ENCODE measurements at places on chromosomes 5 and 9. TPM values are rescaled to one million over a fixed set of nuclear protein-coding genes. Genes with fewer than 3 reads are reported as not detected.

GRCh38 chr5:95113489-95113888 is 171.4 kb downstream of the MCTP1 start:
- DNase-seq: peak; percentile 21
- H3K27ac ChIP-seq: no peak overlapping the region
- peaks cover 2% of the 10 kb centered on the region for H3K4me1 ChIP-seq
- no peak overlapping the region for H3K4me3 ChIP-seq
- no peaks in the 10 kb centered on the region for H3K36me3 ChIP-seq

GRCh38 chr9:68577774-68578591 is 37.3 kb upstream of the TMEM252 start:
- H3K27me3 ChIP-seq: no peaks in the 10 kb centered on the region
- H3K4me1 ChIP-seq: no peaks in the 10 kb centered on the region
- no peaks in the 10 kb centered on the region for H3K36me3 ChIP-seq
- no peak overlapping the region for H3K4me3 ChIP-seq
- H3K27ac ChIP-seq: no peak overlapping the region

DNA sequence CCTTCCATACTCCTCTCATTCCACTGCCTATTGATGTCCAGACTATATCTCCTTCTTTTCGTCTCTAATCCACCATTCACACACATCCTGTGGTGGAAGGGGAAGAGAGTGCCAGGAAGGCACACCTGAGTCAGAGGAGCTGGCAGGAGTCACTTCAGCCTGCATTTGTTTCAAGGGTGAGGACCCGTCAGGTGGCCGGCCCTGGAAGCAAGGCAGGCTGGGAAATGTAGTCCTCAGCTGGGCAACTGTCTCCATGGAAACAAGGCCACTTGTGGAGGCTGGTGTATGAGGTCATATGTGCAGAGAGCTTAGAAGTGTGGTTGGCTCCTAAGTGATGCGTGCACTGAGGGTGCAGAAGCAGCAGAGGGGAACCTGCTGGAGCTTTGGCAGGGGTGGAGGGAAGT is 278.4 kb downstream of the NSG2 start:
- H3K27ac ChIP-seq: no peak overlapping the region
- H3K36me3 ChIP-seq: no peaks in the 10 kb centered on the region
- DNase-seq: no peak
- H3K27me3 ChIP-seq: no peaks in the 10 kb centered on the region
- no peak overlapping the region for H3K4me3 ChIP-seq

GRCh38 chr5:39189292-39189955 is 29.9 kb downstream of the FYB1 start:
- H3K36me3 ChIP-seq: no peaks in the 10 kb centered on the region
- H3K27ac ChIP-seq: no peak overlapping the region
- H3K4me3 ChIP-seq: no peak overlapping the region
- H3K4me1 ChIP-seq: no peaks in the 10 kb centered on the region

- DNase-seq: no peak
- no peaks in the 10 kb centered on the region for H3K27me3 ChIP-seq
- H3K4me1 ChIP-seq: no peaks in the 10 kb centered on the region
- no peak overlapping the region for H3K4me3 ChIP-seq
- no peaks in the 10 kb centered on the region for H3K36me3 ChIP-seq
Observed at GRCh38 chr9:128026773-128027541, 40.2 kb downstream of the NAIF1 start.

GRCh38 chr5:173018358-173018757 is 34.8 kb downstream of the ATP6V0E1 start:
- H3K36me3 ChIP-seq: peaks cover 6% of the 10 kb centered on the region
- DNase-seq: no peak
- no peaks in the 10 kb centered on the region for H3K27me3 ChIP-seq
- no peak overlapping the region for H3K4me3 ChIP-seq
- H3K4me1 ChIP-seq: peaks cover 6% of the 10 kb centered on the region

GRCh38 chr5:169116961-169117461 is 183.9 kb downstream of the SLIT3 start:
- H3K4me1 ChIP-seq: no peaks in the 10 kb centered on the region
- H3K27me3 ChIP-seq: no peaks in the 10 kb centered on the region
- no peak overlapping the region for H3K27ac ChIP-seq
- DNase-seq: no peak
- no peak overlapping the region for H3K4me3 ChIP-seq
- no peaks in the 10 kb centered on the region for H3K36me3 ChIP-seq

- H3K4me3 ChIP-seq: no peak overlapping the region
- no peaks in the 10 kb centered on the region for H3K36me3 ChIP-seq
- no peak for DNase-seq
- no peak overlapping the region for H3K27ac ChIP-seq
- H3K4me1 ChIP-seq: no peaks in the 10 kb centered on the region
- H3K27me3 ChIP-seq: no peaks in the 10 kb centered on the region
Observed at GRCh38 chr5:68431601-68432337, 216.2 kb downstream of the PIK3R1 start.

DNA sequence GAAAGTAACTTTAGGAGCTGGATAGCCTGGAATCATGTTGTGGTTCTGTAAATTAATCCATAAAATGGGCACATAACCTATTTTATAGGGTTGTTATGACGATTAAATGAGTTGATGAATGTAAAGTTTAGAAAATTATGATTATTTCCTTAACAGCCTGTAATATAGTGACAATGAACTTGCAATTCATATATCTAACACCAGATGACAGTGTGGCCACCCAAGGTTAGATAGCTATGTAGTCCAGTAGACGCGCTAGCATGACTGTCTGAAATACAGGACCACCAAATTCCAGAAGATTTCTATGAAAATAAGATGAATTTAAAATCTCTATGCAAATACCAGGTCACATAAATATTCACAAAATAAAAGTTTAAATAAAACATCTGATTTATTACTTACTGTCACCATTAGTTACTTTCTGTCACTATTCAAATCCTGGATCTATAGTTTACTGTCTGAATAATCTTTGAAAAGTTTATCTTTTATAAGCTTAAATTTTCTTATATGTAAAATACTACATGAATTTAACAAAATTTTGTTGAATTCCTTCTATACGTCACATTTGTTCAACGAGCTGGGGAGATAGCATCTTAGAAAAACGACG is 26.1 kb upstream of the MACIR start:
- no peak overlapping the region for H3K27ac ChIP-seq
- H3K4me3 ChIP-seq: no peak overlapping the region
- H3K36me3 ChIP-seq: no peaks in the 10 kb centered on the region
- H3K27me3 ChIP-seq: no peaks in the 10 kb centered on the region
- DNase-seq: no peak
- H3K4me1 ChIP-seq: no peaks in the 10 kb centered on the region

GRCh38 chr5:80797428-80798024 is 142.7 kb upstream of the DHFR start:
- peaks cover 9% of the 10 kb centered on the region for H3K36me3 ChIP-seq
- no peaks in the 10 kb centered on the region for H3K27me3 ChIP-seq
- no peak for DNase-seq

The COL15A1 gene
- total RNA-seq: 0.08 TPM

The BTNL8 gene
- 0.48 TPM for total RNA-seq

The OR4F3 gene
- not detected for total RNA-seq
